ENCODE measurements at places on chromosomes 2 and 18. TPM values are rescaled to one million over a fixed set of nuclear protein-coding genes. Genes with fewer than 3 reads are reported as not detected.

CPO gene
- not detected for total RNA-seq

GNAL gene
- total RNA-seq: 80.6 TPM

HAAO gene
- 1.5 TPM for total RNA-seq

GPR35 gene
- total RNA-seq: 0.98 TPM

DUSP19 gene
- total RNA-seq: 9.8 TPM

MYCN gene
- 47.5 TPM for total RNA-seq

KYNU gene
- total RNA-seq: under 0.01 TPM

SOX11 gene
- total RNA-seq: 312 TPM

TMEFF2 gene
- total RNA-seq: 37.6 TPM

HNRNPA3 gene
- 128 TPM for total RNA-seq

CCDC85A gene
- total RNA-seq: 22.1 TPM

TPO gene
- total RNA-seq: not detected

DNER gene
- total RNA-seq: 75.7 TPM

SLC4A5 gene
- 2.7 TPM for total RNA-seq

IL1B gene
- 0.49 TPM for total RNA-seq

ALKAL2 gene
- not detected for total RNA-seq

CAPN14 gene
- total RNA-seq: 0.98 TPM

KCNS3 gene
- total RNA-seq: 1.7 TPM

HADHA gene
- total RNA-seq: 66.6 TPM

GCG gene
- 0.49 TPM for total RNA-seq

All from temporal lobe (tissue), 4 donors.